ENCODE measurements at places on chromosomes 7 and 10.

DNA sequence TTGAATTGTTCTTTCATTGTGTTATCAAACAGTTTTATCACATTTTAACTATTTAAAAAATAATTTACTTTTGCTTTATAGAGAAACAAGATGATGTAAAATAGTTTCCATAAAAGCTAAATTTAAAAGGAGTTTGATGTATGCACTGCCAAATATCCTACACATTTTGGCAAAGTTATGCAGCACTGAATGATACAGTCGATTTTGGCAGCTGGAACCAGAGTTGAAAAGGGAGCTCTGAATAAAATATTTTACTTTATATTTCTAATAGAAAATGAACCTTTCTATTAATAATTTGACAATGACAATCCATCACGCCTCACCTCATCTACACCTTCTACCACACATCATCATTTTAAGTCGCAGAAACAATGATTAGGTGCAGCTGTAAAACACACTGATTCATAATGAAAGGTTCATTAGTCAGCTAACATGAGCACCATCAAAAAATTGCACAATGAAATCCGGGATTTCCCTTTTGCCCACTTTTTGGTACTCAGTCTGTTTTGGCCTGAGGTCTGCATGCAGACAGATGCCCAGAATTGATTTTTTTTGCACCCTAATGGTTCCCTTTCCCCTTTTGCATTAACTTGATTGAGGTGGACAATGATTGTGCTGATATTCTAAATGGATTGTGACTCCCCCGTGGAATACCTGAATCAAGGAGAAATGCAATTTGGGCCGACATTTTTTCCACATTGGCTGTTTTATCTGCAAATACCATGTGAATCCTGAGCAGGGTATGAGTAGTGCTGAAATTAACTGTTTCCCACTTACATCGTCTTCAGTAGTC lies 105.8 kb downstream of the THSD7A start:
- DNase-seq: no peak

GRCh38 chr10:11036424-11037011 lies 18.8 kb downstream of the CELF2 start:
- DNase-seq: no peak

DNA sequence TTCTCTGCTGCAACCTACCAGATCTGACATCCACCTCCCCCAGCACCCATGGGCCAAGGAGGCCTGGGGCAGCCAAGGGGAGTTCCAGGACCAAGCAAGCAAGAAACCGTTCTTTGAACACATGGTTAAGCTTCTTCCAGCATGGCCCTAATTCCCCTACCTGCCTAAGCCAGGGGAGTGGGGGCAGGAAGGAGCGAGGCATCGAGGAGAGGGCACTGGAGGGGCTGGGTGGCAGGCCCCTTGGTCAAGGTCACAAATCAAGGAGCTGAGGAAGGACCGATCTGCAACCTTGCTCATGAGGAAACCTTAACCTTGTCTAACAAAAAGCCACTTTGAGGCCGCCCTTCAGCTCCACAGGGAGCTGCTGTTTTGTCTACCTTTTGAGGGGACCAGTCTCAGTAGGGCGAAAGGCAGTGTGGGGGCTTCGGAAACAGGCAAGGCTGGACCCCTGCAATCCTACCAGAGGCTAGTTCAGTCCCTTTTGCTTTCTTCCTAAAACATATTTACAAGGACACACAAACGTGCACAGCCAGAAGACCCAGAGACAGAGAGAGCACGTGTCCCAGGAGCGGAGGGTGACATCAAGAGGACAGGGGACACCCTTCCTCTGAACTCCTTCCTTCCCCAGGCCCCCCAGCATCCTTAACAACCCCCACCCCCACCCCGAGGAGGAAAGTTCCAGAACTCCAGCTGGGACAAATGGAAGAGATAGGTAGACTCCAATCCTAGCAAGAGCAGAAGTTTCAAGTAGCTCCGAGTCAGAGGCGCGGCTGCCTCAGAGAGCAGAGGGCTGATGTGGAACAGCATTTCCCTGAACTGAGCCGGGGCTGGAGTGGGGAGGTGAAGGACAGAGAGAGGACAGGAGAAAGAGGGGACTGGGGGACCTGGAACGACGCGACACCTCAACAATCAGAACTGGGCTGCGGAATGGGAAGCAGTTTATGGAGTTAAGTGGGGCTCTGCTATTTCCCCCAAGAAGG lies 28.2 kb downstream of the SPOCK2 start:
- no peak for DNase-seq

DNA sequence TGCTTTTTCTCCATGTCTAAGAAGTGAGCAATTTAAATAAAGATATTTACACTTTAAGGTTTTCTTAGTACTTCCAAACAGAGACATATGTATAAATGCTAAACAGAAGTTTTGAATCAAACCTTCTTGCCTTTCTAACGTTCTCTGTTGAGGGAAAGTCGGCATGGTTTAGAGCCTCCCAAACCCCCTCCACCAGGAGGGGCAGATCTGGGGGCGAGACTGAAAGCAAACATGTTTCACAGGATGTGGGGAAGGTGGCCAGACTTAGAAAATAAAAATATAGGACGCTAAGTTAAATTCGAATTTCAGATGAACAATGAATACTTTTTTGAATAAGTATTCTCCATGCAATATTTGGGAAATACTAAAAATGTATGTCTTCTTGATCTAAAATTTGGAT lies 208.3 kb upstream of the SHH start:
- DNase-seq: no peak

GRCh38 chr10:96360766-96361165 lies 2.0 kb upstream of the OPALIN start:
- no peak for DNase-seq

GRCh38 chr10:112871021-112871420 lies 79.0 kb upstream of the TCF7L2 start:
- no peak for DNase-seq

DNA sequence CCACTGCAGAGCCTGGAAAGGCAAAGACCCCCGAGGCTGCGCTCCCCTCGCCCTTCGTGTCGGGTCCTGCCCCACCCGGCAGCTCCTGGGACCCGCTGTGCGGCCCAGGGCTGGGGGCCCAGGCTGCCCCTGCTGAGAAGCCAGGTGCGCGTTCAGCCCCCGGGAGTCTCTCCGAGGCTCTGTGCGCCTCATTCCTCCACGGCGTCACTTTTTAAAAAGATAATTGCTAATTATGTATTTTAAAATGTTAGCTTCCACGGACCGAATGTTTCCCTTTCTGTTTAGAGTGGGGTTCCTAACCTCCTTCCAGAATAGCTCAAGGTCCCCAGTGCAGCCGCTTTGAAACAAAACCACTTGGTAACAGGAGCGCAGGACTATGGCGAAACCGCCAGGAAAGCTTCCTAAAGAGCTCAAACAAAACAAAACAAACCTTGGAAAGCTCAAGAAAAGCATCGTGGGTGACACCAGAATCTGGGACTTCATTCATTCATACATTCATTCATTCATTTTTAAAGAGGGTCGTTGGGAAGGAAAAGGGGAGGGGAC lies 45.6 kb downstream of the PDIA4 start:
- no peak for DNase-seq

DNA sequence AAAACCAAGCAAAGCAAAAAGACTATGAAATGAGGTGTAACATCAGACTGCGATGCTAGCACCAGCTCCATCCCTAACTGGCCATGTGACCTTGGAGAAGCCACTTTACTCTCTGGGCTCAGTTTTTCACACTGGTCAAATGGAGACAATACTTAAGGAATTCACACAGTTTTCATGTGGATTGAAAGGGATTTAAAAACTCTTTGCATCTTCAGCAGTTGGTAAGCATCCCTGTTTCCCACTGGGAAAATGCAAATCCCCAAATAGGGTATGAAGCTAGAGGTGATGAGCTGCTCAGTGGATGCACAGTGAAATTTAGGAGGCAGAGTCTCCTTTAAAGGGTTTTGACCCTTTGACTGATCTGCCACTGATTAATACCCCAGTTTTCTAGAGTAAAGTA lies 240.7 kb downstream of the SORCS3 start:
- no peak for DNase-seq

- DNase-seq: peak; percentile 25
Observed at GRCh38 chr7:149799397-149800168, 26.2 kb upstream of the ZNF467 start.

GRCh38 chr7:46583656-46584055 lies 662.6 kb upstream of the IGFBP3 start:
- no peak for DNase-seq

DNA sequence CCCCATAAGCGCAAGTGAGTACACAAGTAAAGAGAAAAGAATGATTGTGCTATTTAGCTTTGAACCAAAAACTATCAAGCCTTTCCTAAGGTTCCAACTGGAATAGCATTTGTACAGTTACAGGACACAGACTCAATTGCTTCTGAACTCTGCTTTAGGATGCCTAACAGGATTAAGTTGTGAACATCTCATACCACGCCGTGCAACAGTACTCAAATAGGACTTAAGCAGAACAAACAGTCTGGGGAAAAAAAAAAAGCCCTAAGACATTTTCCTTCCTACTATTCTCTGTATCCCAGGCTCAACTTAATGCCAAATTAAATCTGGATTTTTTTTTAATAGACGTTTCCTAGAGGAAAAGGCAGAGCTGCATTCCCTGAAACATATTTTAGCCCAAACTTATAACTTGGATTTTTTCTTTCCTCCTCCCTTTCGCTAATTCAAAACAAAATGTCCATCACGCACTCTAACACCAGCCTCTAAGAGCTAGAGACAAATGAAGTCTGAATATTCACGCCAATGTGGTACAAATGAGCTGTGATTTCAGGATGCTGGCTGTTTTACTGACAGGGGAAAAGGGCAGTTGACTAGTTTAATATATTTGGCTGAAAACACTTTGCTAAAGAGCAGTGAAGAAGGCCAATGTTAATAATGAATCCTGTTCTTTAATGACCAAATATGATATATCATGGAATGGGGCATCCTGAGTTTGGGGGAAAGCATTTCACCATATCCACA lies 68.6 kb downstream of the CALD1 start:
- DNase-seq: no peak

GRCh38 chr7:86643561-86644281 lies at the start of gene GRM3:
GRM3 (plus strand) TSS chr7:86643909; CDS start chr7:86765146, 121,237 bp downstream.
- no peak for DNase-seq

DNA sequence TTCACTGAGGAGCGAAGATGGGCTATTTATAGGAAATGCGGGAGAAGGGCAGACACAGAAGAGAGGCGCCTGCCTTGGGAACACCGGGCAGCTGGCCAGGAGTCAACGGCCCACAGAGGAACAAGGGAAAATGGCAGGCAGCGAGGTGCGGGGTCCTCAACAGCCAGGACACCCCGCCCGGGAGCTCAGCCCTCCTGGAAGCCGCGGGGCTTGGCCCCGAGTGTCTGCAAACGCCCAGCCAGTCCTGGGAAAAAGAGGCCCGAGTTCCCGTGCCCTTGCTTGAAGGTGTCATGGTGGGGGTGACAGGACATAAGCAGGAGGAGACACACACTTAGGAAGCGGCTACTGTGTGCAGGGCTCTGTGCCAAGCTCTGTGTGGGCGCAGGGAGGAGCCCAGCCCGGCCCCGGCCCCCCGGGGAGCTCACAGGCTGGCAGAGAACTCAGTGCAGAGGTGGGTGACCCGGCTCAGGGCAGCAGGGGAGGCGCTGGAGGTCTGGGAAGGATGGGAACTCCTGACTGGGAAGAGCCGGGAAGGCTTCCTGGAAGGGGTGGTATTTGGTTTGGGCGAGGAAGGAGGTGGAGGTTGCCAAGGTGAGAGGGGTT lies 79.9 kb downstream of the ELFN1 start:
- no peak for DNase-seq

GRCh38 chr7:91835826-91836368 lies 44.6 kb downstream of the MTERF1 start:
- DNase-seq: no peak

- no peak for DNase-seq
Observed at GRCh38 chr10:60494774-60495173, 105.1 kb upstream of the ANK3 start.

DNA sequence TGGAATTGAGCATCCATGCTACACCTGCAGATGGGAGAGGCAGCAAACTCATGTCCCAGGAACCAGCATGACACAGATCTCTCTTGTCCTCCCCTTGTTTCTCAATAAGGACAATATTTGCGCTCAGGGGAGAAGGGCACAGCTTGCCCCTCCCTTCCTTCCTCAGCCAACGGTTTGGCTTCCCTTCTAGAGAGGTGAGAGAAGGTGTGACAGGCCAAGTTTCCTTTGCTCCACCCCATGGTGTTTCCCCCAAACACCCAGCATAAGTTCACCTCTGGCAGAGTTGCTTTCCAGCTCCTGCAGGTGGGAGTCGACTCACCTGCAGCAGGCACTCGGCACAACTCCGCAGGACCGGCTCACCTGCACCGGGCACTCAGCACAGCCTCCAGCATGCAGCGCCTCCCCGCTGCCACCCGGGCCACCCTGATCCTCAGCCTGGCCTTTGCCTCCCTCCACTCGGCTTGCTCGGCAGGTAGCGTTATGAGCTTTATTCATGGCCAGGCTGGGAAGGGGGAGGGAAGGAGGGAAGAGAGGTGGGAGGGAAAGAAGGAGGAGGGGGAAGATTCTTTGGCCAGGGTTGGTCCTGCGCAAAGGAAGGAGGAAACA lies at the start of the genes ATP6V0A4 and TMEM213:
TSS of gene ATP6V0A4 (minus strand) at position 482 of the 606 bp plus-strand sequence. CDS start 26,949 bp downstream, outside the sequence.
TSS of gene TMEM213 (plus strand) at position 280 of the 606 bp plus-strand sequence. CDS start at position 391, 111 bp downstream.
- DNase-seq: no peak

DNA sequence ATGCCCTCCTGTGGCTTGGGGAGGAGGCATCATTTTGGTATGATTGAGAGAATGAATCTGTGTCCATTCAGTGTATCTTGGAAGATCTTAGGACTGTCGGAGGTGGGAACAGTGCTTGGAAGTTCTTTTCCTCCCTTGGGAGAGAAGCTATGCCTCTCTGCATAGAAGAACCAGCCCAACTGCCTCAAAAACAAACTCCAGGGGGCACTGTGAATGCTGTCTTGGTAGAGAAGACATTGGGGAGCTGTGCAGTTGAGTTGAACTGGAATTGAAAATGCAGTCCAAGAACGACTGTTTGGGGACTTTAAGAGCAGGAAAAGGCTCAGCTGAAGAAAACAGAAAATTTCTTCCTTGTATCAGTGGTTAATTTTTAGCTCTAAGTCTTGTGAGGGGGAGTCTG lies 4.9 kb upstream of the GJD4 start:
- DNase-seq: no peak

- DNase-seq: no peak
Observed at GRCh38 chr10:3103646-3104045, 36.3 kb downstream of the PFKP start.

DNA sequence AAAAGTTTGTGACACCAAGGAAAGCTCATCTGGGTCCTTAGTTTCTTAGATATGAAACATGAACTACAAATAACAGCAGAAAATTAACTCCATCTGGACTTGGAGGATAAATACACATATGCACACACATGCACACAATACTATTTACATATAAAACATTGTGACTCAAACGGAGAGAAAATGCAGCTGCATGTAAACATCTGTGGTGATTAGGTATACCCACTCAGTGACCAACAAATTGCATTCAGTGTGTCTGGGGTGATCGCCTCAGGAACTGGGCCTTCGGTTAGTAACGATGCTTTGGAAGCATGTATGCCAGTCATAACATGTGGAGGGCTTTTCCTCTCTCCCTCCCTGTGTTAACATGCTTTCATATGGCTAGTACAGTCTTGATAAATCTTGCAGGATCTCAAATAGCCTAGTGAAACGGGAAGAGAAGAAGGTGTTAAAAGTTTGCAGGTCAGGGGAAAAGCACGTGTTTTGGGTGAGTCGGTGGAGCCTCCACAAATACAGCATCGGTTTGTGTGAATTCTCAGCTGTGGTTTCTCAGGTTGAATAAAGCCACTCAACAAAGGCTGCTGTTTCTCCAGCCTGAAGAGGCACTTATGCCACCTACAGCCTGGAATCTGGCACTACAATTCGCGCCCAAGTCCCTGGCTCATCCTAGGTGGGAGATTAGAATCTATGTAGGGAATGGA lies 8.7 kb upstream of the GLRX3 start:
- no peak for DNase-seq

All from GM18507 (cell line).